Muscle of back (tissue), 13 donors: ENCODE measurements at places on chromosomes 6 and 20. TPM values are rescaled to one million over a fixed set of nuclear protein-coding genes. Genes with fewer than 3 reads are reported as not detected.

DNA sequence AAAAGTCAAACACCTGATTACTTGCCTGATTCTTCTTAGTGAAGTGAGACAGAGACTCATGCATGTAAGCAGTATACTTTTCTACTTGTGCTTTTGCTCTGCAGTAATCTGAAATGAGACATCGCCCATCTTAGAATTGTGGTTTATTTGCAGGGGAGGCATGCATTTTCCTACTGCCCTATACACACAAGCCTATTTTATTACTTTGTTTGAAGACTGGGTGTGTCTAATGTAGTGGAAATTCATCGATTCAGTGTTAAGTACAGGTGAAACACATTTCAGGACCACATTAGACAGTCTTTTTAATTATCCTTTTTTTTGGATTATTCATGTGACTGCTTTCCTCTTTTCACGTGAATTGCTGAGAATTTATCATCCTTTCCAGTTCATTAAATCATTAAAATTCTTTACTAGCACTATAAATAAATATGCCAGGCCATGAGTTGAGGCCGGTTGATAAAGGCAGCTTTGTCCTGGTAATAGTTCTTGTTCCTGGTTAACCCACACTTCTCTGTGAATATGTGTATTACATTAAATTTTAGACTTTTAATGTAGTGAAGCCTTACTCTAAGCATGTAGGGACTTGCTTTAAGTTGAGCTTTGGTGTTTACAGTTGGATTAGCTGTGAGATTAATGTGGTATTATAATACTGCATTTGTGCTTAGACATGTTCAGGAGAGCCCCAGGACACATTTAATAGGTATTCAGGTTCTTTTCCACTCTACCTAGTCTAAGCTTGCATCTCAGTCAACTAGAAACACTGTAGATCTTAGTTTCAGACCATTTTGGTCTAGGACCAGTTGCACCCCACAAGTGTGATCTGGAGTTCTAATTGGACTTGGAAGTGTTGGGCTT is 10.8 kb upstream of the BTBD3 start:
- DNase-seq = no peak

GRCh38 chr6:147022041-147022440 is 182.2 kb upstream of the STXBP5 start:
- no peak for DNase-seq

GRCh38 chr6:5482619-5483018 is 221.3 kb downstream of the FARS2 start:
- no peak for DNase-seq

Gene ZNF343
- polyA plus RNA-seq = 10.7 TPM

GRCh38 chr6:33962246-33963027 is 158.6 kb upstream of the MLN start:
- no peak for DNase-seq

DNA sequence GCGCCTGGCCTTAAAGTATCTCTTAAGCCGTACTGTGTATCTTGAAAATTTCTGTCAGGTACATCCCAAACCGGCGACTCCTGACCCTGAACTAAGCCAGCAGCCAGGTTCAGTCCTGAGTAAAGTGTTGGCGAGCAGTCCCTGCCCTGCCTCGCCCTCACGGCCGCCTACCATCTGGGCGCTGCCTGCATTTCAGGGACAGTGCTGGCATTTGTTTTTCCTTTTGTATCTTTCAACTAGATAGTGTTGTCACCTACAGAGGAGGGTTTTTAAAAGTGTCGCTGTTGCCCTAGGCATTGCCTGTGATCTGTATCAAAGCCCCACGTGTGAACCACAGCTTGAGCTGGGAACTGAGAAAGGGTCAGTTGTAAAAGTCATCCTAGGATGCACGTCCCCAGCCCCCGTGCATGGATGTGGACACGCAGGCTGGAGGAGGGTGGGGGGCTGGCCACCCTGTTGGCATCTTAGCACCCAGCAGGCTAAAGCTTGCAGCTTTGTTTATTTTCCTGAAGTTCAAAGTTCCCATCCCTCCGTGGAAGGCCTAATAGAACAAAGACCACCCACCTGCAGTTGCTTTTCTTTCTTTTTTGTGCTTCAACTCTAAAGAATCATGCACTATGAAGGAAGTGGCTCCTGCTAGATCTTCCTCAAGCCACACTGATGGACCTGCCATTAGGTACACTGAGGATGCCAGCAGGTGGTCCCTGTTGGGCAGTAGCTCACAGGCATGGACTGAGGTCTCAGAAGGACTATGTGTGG is 136.8 kb downstream of the ZDHHC14 start:
- DNase-seq = no peak

Gene CPXM1
- polyA plus RNA-seq = 39.6 TPM

DNA sequence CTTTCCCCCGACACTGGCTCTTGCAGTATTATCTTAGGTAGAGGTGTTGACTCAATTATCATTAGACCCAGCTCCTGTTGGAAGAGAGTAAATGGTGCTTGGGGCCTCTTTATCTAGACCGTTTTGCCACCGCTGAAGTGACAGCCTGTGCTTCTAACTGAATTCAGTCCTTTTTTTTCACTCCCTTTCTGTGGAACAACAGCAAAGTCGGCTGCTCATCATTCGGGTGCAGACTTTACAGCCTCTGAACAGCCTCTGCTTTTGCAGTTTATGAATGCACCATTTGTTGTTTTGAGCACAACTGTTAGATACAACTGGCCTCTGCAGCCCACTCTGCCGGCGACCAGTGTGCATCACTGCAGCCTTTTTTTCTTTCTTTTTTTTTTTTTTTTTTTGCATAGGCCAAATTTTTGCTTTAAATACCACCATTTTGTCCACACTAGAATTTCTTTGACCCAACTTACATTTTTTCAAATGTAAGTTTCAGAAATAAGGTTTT is 35.8 kb downstream of the RREB1 start:
- peak; percentile 75 for DNase-seq

Gene UCKL1
- polyA plus RNA-seq = 43.0 TPM

DNA sequence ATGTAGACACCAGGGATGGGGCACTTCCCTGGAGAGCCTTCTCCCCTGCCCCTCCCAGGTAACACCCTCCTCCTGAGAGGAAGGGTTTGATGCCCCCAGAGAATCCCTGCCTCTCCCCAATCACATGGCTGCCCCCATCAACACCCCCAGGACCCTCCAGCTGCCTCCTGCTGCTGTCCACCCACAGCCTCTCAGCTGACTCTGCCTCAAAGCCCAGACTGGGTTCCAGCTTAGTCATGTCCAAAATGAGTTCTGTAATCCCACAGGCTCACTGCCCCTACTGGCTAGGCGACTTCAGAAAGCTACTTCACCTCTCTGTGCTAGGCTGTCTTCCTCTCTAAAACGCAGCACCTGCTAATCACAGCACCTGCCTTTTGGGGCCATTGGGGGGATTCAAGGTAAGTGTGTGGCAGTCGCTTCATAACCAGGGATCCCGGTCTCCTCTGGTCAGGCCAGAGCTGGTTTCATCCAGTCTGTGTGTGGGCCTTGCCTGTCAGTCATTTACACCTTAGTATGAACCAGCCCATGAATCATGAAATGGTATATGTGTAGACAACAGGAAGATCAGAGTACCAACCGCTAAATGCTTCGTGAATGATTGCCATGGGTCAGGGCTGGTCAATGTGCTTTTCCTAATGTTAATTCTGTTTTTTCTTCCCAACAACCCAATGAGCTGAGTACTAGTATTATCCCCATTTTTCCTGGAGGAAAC is 40.4 kb downstream of the TFEB start:
- DNase-seq = no peak

Gene WFDC10B
- not detected for polyA plus RNA-seq

- DNase-seq = no peak
Measured at GRCh38 chr6:85551264-85551663, 42.4 kb downstream of the SNX14 start.
